Psoas muscle (tissue), 8 donors: ENCODE measurements at places on chromosomes 7 and 10.

DNA sequence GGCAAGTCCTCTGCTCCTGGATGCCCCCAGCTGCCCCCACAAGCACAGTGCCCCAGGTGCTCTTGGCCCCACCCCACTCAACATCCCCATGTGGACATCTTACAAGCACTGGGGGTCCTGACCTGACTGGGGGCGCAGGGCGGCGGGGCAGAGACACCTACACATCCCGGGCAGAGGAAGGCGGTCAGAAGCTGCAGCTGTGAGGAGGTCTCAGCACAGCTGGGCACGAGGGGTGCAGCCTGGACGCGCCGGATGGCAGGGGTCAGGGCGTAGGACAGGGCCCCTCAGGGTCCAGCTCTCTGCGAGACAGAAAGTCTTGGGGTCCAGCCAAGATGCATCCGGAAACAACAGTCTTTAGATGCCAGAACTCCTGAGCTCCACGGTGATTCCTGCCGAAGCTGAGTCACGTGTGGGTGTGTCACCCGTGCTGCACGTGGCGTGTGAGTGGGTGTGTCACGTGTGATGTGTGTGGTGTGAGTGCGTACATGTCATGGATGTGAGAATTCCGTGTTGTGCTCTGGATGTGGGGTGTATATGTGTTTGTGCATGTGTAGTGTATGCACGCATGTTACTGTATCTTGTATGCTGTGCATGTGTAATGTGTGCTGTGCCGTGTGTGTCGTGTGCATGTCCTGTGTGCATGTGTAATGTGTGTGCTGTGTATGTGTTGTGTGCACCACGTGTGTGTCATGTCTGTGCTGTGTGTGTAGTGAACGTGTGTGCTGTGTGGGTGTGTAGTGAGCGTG is 5.1 kb downstream of the VENTX start:
- DNase-seq = no peak

- no peak for DNase-seq
Measured at GRCh38 chr7:41104631-41105030, 598.3 kb downstream of the INHBA start.

- no peak for DNase-seq
Measured at GRCh38 chr10:6173203-6173602, 29.5 kb upstream of the PFKFB3 start.

DNA sequence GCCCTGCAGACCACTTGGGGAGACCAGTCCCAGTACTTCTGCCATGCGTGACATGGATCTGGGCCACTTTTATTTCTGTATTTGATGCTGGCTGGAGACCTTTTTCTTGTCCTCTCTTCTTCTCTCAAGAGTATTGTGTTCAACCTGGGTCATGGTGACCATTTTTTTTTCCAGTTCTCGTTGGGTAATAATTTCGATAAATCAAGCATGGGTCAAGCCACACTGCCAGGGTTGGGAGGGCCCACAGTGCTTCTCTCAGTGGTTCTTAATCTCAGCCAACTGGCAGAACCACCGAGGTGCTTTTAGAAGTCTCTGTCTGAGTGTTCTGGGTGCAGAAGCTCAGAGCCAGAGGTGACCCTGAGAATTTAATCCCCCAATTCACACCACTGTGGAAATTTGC is 269.9 kb downstream of the SEC23IP start:
- no peak for DNase-seq

- no peak for DNase-seq
Measured at GRCh38 chr10:110036640-110037039, 28.9 kb downstream of the ADD3 start.

DNA sequence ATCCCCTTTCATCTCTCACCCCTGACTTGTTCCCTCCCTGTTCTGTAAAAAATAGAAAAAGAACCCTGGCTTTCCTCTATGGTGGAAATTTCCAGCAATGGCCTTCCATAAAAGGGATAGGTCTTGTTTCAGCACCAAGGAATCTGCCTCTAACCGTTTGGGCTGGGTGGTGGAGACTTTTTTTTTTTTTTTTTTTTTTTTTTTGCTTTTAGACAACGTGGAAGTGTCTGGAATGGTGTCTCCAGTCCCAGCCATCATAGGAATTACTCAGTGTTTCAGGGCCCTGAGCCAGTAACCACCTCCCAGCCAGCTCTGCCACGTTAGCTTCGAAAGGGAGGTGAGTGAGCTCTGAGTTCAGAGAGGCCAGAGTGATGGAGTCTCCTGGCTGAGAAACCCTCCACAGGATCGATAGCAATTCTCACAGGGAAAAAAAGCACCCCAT is 97.3 kb upstream of the COL1A2 start:
- DNase-seq = peak; percentile 78

GRCh38 chr10:69866688-69867461 is 65.2 kb downstream of the COL13A1 start:
- DNase-seq = peak; percentile 37

- DNase-seq = no peak
Measured at GRCh38 chr7:37665352-37666022, 18.1 kb upstream of the GPR141 start.

GRCh38 chr10:1368842-1369171 is 312.6 kb downstream of the WDR37 start:
- no peak for DNase-seq

DNA sequence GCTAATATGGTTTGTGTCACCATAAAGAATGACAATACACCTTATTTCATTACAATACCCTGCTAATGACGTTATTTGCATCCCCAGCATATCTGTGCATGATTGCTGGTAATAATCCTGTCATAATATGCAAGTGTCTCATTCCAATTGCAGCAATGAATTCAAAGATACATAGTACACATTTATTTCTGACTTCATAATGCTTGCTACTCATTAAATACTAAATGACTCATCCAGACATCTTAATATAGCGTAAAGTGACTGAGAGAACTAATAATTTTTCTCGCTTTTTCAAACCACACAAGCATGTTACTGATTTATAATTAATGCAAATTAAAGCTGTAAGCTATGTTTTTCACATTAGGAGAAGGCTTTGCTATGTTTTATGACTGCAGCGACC is 234.7 kb upstream of the MDFIC start:
- DNase-seq = no peak

GRCh38 chr7:80449836-80450235 is 62.0 kb downstream of the GNAT3 start:
- no peak for DNase-seq

- no peak for DNase-seq
Measured at GRCh38 chr10:80540618-80540980, 2.9 kb downstream of the SH2D4B start.

DNA sequence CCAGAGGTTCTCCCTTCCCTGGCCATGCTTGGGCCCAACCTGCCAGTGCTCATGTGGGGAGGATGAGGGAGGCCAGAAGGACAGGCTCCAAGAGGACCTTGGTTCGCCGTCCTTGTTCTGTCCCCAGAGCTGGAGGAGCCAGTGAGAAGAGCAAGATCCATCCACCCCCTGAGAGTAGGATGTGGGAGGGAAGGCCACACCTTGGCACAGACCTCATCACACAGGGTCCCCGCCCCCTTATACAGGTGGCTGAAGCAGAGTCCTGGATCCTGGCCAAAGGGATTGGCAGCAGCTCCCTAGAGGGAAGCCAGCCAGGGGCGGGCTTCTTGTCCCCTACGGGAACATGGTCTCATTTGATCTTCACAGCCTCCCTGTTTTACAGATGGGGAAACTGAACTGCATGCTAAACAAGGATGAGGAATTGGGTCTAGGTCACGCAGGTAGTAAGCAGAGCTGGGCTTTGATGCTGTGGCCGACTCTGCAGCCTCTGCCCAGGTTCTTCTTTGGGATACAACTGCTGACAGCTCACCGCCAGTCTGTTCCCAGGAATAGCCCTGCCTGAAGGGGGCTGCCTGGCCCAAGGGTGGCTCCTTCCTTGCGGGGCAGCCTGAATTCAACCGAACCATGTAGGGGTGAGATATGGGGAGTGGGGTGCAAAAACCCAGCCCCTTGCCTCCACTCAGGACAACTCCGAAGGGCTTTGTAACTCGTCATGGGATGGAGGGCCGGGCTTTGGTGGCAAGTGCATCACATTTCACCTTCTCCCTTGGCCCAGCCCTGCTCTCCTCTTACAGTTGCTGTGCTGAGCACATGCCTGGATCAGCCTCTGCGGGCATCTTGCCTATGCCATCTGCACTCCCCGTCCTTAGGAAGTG is 62.2 kb upstream of the KDM7A start:
- no peak for DNase-seq

GRCh38 chr10:83397806-83398205 is 741.5 kb upstream of the GHITM start:
- DNase-seq = no peak

- DNase-seq = no peak
Measured at GRCh38 chr7:96740130-96740529, 30.5 kb upstream of the SEM1 start.

DNA sequence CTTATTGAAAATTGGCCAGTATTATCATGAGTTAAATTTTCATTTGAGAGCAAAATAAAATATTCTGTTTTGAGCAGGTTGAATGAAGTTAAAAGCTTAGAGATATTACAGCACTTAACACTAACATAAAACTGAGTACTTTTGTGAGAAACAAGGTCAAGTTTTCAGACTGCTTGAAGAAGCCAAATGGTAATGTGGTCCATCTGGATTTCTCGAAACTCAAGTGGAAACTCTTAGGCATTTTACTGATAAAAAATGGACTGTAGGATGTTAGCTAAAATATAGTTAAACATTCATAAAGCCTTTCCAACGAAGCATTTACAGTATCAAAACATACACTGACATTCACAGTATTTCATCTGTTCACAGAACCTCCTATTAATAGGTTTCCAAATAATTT is 528.1 kb upstream of the SEMA3D start:
- no peak for DNase-seq

DNA sequence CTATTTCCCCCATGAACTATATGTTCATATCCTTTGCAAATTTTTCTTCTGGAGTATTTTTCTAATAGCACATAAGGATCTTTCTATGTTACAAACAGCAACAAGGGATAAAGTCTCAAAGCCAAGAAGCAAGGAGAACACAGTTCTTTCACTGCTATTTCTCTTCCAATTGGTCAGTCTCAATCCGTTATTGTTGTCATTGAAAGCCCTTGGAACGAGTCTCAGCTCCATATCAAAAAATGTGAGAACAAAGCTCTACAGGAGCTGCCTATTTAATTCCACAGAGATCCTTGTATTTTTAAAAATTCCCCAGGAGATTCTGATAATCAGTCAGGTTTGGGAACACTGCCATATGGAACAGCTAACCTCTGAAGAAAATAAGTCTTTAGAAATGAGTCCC is 15.7 kb downstream of the SLC35B4 start:
- no peak for DNase-seq

DNA sequence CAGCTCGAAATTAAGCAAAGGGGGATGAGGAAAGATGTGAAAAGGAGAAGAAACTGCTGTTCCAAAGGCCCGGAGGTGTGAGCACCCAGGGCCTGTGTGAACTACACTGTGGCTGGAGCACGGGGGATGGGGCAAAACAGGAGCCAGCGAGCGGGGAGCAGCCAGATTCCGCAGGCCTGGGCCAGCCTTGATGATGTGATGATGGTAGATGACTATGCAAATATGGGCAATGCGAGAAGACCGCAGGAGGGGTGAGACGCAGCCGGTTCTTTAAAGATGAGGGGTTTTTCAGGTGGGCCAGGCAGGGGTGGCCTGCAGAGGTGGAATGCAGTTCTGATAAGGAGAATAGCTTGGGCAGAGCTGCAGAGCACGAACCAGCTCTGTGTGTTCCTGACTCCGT is 61.5 kb downstream of the LANCL2 start:
- no peak for DNase-seq

DNA sequence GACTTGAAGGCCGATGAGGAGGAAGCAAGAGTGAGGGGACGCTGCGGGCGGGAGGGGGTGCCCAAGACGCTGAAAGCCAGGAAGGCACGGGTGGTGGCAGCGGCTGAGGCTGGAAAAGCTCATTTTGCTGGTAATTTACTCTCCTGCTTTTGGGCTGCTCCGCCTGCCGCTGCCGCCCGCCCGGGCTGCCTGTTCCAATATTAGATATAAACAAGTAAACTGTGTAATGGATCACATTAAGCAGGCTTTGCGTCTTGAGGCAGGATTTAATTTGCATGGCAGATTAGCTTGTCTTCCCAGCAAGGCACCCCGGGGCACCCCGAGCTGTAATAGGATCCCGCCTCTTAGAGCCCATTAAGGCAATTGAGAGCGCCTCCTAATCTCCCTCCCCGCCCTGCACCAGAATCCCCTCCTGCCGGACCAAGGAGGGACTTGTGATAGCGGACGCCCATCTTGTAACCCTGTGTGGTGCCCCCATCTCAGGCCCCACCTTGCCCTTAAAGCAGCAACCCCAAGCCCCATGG is 46.1 kb upstream of the SLF2 start:
- no peak for DNase-seq

- DNase-seq = no peak
Measured at GRCh38 chr7:95758187-95758586, 14.2 kb upstream of the DYNC1I1 start.

DNA sequence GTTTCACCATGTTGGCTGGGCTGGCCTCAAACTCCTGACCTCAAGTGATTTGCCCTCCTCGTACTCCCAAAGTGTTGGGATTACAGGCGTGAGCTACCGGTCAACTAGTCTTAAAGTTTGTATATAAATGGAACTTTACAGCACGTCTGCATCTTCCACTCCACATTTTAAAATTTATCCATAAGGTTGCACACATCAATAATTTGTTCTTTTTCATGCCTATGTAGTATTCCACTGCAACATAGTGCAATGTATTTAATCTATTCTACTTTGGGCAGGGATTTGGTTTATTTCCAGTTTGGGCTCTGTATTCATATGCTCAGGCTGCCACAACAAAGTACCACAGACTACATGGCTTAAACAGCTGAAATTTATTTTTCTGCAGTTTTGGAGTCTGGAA is 90.0 kb downstream of the NPTX2 start:
- no peak for DNase-seq

- no peak for DNase-seq
Measured at GRCh38 chr7:129098409-129099084, 43.6 kb upstream of the TNPO3 start.

- DNase-seq = no peak
Measured at GRCh38 chr7:114026486-114027089, 107.8 kb upstream of the PPP1R3A start.

- no peak for DNase-seq
Measured at GRCh38 chr7:151637781-151638261, 118.1 kb upstream of the RHEB start.

DNA sequence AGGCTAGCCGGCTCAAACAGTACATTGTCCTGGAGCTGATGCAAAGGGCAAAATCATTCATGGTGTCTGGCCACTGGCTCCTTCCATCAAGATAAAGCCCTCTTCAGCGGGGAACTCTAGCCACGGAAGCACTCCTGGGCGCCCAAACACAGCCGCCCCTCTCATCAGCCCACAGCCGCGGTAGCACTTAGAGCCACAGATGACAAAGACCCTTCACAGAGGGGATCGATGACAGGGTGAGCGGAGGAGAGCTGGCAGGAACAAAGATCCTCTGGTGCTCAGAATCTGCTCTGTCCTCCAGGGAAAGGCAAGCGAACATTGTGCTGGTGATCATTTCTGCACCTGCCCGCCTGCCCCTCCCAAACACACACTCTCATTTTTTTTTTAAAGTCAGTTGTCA is 222.2 kb upstream of the NRP1 start:
- DNase-seq = no peak

DNA sequence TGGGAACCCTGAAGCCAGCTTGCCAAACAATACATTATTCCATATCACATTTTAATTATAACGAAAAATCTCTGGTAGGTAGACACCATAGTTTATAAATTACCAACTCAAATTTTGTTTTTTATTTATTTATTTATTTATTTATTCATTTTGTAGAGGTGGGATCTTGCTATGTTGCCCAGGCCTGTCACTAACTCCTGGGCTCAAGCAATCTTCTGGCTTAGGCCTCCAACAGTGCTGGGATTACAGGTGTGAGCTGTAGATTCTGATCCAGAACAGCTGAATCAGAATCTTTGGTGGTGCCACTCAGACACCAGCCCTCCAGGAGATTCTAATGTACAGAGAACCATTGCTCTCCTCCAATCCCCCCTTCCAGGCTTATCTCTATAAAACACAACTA is 1.7 kb downstream of the PON2 start:
- no peak for DNase-seq
